ENCODE measurements at places on chromosomes 5 and 9.

DNA sequence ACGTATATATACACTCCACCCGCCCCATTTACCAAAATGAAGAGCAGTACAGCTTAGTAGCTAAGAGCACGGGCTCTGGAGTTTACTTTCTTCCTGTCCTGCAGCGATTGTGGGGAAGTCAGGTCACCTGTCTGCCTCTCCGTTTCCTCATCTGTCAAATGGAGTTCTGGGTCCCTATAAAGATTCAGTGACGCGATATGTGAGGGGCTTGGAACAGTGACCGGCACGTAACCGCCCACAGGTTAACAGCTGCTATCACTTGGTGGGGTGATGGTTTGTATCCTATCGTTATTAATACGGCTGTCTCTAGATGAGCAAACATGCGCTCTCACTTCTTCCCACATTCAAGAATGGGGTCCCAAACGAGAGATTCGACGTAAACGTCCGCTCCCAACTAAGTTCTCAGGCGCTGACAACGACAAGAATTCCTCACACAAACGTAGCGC, 426 bp downstream of the FAM114A2 start:
- DNase-seq, result peak; percentile 25

DNA sequence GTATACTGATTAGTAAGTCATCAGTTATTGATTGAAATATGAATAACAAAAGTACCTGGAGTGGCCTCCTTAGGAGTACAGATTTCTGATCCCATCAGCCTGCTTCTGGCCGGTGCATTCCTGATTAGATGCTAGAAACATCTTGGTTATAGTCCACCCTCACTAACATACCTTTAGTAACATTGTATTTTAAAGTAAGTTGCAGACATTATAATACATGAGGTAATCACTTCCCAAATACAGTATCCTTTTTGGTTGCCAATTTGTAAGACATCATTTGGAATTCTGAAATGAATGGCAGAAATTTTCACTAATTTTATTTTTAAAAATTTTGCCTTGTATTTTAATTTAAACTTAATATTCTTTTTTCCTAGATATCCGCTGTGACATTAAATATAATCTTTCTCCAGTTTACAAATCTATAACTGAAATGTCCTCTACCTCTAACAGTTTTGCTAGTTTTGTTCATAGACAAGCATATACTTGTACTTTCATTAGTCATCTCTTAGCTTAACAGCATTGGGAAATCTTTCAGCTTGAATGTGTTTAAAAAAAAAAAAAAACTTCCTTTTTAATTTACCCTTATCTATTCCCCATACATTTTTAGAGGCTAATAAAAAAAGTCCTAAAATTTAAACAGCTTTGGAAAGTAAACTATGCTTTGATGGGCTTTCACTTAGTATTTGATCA, 178.9 kb downstream of the XRCC4 start:
- no peak for DNase-seq

DNA sequence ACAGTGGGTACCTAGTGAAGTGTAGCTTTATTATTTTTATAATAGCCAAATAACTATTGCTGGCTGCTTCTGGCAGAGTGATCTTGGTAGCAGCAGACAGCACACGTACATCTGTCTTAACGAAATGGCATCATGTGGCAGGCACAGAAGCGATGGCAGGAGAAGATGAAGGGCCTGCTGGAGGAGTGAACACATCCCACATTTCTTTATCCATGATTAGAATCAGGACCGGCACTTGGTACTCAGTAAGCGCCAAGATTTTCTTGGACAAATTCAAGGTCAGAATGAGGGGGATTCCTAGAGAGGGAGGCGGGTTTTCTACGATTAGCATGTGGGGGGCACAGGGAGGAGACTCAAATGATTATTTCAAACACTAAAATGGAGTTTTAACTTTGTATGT, 23.0 kb upstream of the ZNF366 start:
- DNase-seq, result no peak

GRCh38 chr5:6158974-6159831, 219.1 kb downstream of the MED10 start:
- DNase-seq, result peak; percentile 53

DNA sequence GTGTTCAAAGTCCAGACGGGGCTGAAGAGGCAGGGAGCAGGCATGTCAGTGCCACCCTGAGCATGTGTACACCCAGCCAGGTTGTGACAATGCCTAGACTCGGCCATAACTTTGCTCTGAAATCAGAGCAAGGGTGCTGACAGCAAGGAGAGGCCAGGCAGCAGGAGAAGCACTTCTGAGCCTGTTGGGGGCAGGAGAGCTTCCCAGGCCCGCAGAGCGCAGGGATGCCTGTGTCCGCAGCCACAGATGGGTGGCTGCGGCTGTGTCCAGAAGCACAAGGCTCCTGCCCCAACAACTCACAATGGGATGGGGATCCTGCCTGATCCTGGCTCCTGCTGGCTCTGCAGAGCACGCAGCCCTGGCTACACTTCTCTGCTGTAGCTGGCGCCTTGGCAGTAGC, 373.9 kb downstream of the CHSY3 start:
- no peak for DNase-seq

- DNase-seq, result no peak
Measured at GRCh38 chr5:14608169-14608568, 26.6 kb downstream of the OTULINL start.

DNA sequence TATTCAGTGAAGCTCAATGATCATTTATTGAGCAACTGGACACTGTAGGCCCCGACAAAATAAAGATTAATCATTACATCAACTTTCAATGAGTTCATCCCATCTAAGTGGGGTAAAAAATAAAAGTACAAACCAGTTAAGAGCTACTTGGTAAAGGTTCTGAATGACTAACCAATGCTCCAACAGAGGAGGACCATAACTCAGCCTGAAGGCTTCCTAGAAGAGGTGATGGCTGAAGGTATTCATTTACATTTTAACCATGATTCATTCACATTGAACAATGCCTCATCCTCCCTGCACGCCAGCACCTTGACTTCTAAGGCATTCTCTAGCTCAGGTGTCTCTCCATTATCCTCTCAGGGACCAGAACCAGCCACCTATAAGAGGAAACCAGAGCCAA, 201.4 kb downstream of the ZNF462 start:
- DNase-seq, result no peak

DNA sequence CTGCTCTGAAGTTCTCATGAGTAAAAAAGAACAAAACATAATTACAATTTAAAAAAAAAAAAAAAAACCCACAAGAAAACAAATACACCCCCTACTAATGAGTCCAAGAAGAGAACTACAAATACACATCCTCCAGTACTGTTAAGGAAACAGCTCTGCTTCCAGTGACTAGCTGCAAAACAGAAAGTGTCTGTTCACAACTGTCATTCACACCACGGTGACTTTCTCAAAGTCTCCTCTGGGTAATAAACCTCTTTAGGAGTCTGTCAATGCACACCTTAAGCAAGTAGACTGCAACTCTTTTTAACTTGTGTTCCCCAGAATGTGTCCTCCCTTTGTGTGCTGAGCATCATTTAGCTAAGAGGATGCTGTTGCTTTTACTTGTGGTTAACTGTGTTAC, 6.2 kb downstream of the REEP5 start:
- DNase-seq, result no peak

DNA sequence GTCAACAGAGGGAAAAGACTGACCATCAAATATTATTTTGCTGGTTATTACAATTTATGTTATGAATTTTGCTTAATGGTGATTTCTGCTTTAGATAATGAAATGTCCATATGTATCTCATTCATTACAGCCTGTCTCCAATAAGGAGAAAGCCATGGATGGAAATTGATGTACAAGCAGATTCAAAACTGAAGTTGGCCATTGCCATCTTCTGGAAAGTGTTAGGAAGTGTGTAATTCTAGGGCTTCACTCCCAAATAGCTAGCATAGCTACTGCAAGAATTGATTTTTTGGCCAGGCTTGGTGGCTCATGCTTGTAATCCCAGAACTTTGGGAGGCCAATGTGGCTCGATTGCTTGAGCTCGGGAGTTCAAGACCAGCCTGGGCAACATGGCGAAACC, 45.8 kb downstream of the DYNC2I2 start:
- DNase-seq, result no peak

DNA sequence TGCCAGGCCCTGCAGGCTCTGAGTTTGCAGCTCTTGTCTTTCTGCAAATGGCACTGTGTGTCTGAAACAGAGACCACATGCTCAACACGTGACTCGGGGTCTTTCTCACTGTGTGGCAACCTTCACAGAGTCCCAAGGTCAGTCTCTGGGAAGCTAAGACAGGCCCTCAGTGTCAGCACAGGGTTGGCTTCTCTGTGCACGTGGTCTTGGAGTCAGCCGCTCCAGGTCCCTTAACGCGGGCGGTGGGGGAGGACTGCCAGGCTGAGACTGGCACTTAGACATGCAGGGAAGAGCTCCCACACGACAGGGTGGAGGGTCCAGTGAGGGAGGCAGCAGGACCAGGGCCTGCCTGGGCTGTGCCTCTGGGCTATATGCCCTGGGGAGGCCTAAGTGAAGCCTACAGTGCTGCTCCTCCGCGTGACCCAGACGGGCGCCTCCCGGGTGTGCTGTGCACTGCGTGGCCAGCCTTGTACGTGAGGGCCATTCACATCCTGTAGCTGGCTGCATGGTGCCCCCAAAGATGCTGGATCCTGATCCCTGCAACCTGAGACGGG, 76.8 kb downstream of the ADAMTS2 start:
- no peak for DNase-seq

DNA sequence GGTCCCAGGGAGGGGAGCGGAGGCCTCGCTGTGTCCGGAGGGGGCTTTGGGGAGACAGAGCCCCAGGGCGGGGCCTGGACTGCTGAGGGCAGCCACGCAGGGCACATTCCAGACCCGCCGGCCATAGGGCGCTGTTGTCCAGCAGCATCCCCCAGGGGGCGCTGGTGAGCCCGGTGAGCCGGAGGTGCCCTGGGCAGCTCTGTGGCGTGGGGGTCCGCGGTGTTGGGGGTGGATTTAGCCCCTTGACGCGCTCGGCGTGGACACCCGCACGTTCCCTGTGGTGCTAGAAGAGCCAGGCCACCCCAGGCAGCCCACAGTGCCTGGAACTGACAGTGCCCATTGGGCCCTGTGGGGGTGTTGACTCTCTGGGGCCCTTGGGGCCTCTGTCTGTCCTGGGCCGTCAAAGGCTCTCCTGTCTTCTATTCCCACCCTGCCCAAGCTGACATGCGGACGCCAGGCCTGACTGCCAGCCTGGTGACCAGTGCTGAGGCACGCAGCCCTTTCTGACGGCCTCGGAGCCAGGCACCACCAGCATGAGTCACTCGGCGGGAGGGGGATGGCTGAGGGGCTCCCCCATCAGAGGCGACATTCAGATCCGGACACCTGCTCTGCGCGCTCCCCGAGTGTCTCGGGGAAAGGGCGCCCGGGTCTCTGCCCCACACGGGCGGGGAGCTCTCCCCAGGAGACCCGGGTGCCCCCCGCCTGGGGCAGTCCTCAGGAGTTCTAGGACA, 23.9 kb downstream of the TPPP start:
- no peak for DNase-seq

DNA sequence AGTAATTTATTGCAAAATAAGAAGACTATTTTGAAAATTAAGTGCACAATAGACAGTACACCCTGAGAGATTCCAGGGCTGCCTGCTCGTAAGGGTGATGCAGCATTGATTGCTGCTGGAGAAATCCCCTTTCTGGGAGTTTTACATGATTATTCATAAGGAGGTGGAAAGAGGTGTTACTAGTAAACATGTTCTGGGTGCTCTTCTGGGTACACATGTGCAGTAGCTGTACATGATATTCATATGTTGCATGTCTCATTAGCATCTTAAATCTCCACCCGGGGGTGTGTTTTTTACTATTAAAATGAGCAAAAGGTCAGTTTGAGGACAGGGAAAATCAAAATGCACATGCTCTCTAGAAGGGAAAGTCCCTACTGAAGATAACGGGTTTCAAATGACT, 264.8 kb downstream of the CDK5RAP2 start:
- no peak for DNase-seq

DNA sequence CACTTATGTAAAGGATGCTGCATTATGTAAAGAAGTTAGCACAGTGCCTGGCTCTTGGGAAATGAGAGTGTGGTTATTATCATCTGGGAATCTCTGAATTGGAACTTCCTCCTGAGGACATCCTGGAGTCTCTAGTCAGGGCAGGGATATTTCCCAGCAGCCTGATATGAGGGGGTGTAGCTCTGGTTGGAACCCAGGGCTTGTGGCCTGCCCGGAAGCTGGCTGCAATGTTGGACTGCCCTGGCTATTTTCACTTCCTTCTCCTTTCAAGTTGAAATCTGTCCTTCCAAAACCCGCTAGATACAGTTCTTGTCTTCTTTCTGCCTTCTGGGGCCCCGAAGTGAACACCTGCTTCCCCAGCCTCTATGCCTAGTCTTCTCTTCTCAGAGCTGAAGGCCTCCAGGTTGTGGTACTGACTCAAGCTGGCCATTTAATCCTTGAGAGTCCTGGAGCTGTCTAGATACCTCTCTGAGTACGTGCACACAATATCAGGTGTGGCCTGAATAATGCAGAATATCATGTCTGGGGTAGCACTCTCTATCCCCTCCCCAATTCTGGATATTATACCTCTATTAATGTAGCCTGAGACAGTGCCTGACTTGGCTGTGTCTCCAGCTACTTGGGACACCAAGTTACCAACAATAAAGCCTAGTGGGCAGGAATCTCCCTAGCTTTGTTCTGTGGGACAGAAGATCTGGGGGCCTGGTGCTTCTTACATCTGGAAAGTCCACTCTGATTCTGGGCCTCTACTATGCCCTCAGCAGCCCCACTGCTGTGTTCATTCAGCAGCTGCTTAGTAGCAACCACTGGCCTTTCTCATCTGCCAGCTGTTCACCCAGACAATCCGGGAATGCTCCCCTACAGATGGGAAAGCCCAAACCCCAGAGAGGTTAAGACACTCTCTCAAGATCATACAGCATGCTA, 45.0 kb downstream of the SLC6A7 start:
- DNase-seq, result no peak

Data from NCI-H345 (cell line).